PC-9 (cell line): ENCODE measurements at places on chromosomes 5 and 9. TPM values are rescaled to one million over a fixed set of nuclear protein-coding genes. Genes with fewer than 3 reads are reported as not detected.

GRCh38 chr9:17075758-17076485 is 58.9 kb upstream of the CNTLN start:
- no peak for DNase-seq

DNA sequence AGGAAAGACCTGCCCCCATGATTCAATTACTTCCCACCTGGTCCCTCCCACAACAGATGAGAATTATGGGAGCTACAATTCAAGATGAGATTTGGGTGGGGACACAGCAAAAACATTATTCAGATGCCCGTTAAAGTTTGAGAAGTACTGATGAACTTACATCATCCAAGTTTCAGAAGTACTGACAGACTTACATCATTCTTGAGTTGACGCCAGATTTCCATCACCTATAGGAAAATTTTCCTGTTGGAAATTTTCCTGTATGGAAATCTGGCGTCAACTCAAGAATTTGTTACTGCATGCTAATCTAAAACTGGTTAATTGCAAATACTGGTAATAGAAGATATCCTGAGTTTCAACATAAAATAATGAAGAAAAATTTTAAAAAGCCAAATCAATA is 975.9 kb downstream of the MAT2B start:
- DNase-seq: no peak

The MLANA gene
- not detected in 2 replicates for total RNA-seq

The PCDHA12 gene
- not detected in 2 replicates for total RNA-seq
